ENCODE measurements at places on chromosomes 13 and 19.

- DNase-seq, result no peak
These were observed 3.7 kb upstream of the TYROBP start for GRCh38 chr19:35911790-35912189.

DNA sequence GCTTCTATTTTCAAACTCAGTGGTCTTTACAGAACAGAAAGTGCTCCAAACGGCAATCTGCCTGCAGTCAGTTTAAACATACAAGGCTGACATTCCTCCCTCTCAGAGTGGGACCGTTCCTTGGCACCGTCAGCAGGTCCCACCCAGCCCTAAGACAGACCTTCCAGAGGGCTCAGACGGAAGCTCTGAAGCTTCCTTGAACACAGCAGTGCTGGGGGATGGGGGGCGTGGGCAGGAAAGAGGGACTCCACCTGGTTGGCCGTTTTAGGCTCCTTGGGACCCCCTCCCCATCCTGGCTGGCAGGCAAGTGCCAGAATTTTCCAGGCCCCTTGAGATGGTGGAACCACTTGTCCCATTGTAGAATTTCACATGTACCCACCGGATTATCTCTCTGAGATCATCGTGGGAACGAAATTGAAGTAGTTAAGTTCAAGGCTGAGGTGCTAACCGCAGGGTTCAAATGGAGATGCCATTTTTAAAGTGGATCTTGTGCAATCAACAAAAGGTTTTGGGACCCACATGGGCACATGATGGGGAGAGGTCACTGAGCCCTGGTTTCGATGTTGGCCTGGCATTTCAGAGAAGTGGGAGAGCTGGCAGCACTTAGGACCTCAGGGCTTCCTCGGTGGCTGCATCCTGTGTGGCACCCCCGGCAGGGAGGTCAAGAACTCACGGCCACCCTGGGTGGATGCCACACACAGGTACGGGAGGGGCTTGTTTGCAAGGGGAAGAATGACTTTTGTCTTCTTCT is 46.2 kb downstream of the KLF2 start:
- no peak for DNase-seq

DNA sequence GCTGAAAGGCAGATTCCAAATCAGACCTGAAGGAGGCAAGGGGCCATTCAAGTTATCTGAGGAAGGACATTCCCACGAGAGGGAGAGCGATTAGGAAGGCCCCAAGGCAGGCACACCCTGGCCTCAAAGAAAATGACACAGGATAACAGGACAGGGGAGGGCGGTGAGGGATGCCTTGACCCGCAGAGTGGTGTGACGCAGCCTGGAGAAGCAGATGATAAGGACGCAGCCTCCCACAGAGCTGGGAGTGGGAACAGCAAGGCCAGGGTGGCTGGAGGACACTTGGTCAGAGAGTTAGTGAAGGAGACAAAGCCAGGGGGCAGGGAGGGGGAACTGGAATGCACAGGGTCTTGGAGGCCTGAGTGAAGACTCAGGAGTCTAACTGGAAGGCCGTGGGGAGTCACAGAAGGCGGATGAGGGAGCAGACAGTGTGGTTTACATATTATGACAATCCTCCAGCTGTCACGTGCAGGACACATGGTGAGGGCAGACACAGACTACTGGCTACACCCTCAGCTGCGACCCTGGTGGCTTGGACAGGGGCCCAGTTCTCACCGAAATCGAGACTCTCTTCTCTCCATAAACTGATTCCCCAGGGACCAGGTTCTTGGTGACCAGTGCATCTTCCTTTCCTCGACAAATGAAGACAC is 5.8 kb upstream of the DYRK1B start:
- DNase-seq, result no peak

DNA sequence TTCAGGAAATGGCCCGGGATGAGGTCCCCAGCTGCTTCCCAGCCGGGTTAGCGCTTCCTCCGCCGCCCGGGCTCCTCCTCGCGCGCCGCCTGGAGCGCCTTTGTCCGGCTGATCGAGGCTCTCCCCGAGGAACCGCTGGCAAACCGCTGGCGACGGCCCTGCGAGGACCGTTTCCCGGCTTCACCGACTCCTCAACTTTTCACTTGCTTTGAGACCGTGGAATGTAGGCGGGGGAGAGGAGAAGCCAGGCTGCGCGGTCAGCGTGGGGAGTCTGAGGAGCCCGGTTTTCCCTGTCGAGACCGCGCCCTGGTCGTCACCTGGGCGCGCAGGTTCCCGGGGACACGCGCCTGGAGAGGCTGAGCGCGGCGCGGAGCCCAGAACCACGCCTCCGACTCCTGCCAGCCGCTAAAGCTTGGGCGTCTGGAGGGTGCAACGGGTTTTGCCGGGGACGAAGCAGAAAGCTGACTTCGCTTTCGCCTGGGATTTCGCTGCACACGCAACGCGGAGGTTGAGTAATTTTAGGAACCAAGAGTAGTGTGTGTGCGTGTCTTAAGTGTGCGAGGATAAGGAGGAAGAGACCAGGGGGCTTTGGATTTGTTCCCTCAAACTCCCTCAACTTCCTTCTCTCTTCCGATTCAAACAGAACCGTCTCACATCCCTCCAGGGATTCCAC is 7.3 kb upstream of the DGKH start:
- no peak for DNase-seq
